ENCODE measurements at places on chromosomes 5 and 9.

- no peak for DNase-seq
Observed at GRCh38 chr5:124655921-124656511, 90.4 kb downstream of the ZNF608 start.

- no peak for DNase-seq
Observed at GRCh38 chr9:126611193-126611591, 2.5 kb upstream of the LMX1B start.

GRCh38 chr9:2055203-2055658, 40.1 kb downstream of the SMARCA2 start:
- DNase-seq: no peak

DNA sequence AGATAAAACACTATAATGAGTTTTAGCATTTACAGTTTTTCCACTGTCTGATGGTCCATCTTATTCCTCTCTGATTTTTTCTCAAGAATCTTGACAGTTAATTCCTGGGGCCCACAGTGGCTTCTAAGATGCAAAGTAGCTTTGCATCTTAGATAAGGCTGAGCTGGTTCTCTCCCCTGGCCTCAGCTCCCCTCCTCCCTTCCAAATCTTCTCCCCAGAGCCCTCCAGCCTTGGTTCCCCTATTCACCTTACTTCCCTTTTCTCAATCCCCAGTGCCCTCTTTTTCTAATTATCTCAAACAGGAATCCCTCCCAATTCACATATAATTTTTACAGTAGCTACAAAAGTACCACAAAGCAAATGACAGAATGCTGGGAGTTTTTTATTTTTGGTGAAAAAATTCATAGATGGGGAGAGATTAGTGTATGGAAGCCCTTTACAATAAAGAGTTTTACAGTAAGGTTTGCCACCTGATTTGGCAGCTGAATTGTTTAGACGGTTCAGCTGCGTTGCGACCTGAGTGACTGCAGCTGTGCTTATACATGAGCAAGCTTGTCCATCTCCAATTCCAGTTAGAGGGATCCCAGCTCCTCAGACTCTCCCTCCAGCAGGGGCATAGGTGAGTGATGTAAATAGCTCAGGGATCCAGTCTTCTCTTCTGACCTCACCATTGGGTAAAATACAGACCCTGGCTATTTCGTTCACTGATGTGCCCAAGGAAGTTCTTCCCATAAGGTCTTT, 51.4 kb upstream of the CKMT2 start:
- DNase-seq: no peak

DNA sequence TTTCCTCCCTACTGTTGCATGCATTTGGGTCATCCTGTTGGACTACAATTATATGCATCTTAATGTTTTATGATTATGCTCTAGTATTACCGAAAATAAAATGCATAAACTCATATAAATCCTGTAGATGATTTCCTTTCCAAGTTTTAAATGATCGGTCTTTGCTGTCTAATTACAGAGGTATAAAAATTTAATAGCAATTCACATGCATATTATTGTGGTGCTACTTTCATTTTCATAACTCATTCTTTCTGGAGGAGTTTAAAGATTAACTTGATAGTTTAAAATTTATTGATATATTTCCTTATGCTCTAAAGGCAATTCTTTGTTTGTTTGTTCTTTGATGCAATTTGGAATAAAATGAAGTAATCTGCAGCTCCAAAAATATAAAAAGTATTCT, 1475.1 kb downstream of the MAT2B start:
- DNase-seq: no peak

- no peak for DNase-seq
Observed at GRCh38 chr5:107933326-107933725, 262.6 kb upstream of the EFNA5 start.

Measured in activated T-helper 9 cell treated with anti-CD3 and anti-CD28 coated beads, Interleukin-2, amount 50 U/mL, for 16 hours (primary cell).